ENCODE measurements at places on chromosomes 12 and 14. TPM values are rescaled to one million over a fixed set of nuclear protein-coding genes. Genes with fewer than 3 reads are reported as not detected.

DNA sequence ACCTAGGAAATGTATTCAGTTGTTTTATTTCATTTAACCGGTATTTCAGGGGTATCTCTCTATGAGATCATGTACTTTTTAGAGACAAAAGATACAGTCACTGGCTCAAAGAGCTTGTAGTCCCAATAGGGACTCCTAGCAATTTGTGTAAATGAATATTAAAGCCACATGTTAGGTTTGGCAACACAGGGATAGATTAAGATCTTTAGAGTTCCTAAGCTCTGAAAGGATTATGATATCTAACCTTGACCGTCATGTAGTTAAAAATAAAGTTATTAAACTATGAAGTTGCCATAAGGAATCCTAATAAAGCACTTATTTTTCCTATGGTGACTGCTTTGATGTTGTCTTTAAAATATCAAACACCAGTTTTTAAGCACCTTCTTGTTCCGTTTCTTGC lies 100.4 kb upstream of the FGD4 start:
- DNase-seq, result peak; percentile 72

GRCh38 chr14:39229222-39229543 lies 4.5 kb upstream of the MIA2 start:
- DNase-seq, result no peak

- DNase-seq, result peak; percentile 55
Measured at GRCh38 chr12:52156757-52157565, 34.9 kb downstream of the KRT80 start.

DNA sequence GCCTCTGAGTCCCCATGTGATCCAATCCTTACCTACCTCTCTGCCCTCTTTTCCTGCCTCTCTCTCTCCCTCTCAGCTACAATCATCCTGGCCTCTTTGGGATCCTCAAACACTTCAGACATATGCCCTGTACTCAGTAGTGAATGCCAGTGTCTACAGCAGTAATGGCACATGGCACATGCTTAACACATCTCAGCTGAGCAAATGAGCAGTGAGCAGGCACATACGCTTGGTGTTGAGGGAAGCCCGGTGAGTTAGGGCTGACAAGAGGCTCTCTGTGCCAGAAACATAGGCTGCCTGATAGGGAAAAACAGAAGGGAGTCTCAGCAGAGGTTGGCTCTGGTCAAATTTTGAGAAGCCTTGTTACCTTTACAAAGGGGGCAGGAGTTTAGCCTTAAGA lies 409.1 kb downstream of the TMEM132D start:
- no peak for DNase-seq

DNA sequence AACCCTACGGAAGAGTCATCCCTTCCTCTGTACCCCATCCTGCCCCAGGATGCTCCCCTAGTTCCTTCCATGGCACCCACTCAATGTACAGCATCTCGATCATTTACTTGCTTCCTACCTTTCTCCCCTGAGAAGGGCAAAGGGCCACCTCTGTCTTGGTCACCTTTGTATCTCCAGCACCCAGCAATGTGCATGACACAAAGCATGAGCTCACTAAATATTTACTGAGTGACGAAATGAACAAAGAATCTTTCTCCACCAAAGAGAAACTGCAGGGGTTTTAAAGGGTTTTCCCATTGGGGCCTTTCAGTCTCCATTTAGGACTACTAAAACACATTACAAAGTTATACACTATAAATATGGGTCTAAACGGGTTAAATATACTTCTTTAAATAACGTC lies 30.6 kb downstream of the ATG14 start:
- DNase-seq, result no peak

GRCh38 chr12:111467092-111467856 lies 61.6 kb downstream of the SH2B3 start:
- no peak for DNase-seq

- no peak for DNase-seq
Measured at GRCh38 chr12:99135376-99135775, 490.3 kb downstream of the APAF1 start.

DNA sequence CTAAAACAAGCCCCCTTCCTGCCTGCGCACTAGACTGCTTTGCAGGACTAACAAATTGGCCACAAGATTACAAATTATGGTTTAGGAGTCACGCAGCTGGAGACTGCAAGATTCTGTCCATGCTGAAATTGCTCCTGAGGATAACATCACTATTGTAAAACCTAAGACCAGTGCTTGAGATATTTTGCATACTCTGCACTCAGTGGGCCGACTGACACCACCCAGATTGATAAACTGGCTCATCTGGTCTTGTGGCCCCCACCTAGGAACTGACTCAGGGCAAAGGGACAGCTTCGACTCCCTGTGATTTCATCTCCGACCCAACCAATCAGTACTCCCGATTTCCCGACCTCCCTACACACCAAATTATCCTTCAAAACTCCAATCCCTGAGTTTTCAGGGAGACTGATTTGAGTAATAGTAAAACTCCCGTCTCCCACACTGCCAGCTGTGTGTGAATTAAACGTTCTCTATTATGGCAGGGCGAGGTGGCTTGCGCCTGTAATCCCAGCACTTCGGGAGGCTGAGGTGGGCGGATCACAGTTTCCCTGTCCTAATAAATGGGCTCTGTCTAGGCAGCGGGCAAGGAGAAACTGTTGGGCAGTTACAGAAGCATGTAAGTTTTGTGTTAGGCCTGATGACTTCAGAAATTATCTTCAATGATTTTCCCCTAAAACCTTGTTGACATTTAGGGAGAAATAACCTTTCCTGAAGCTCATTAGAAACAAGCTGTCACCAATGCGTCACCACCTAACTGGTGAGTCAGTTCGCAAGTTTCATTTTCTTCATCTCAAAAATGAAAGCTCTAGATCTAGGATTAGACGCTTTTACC lies 5.3 kb upstream of the UBC start:
- DNase-seq, result peak; percentile 68

- DNase-seq, result no peak
Measured at GRCh38 chr14:99035268-99035667, 236.7 kb downstream of the BCL11B start.

GRCh38 chr12:47744005-47744651 lies 14.6 kb downstream of the RAPGEF3 start:
- no peak for DNase-seq

- no peak for DNase-seq
Measured at GRCh38 chr14:78403278-78403815, 233.2 kb downstream of the NRXN3 start.

- DNase-seq, result peak; percentile 92
Measured at GRCh38 chr14:85415015-85415712, 114.8 kb upstream of the FLRT2 start.

The FMNL3 gene
- total RNA-seq, result 22.5 TPM

The IAPP gene
- not detected for total RNA-seq

The GLS2 gene
- total RNA-seq, result not detected

The ACTR6 gene
- total RNA-seq, result 21.2 TPM

Data from fibroblast of villous mesenchyme (primary cell).